ENCODE measurements at places on chromosomes 4 and X. TPM values are rescaled to one million over a fixed set of nuclear protein-coding genes. Genes with fewer than 3 reads are reported as not detected.

CXCR3 gene
- not detected for total RNA-seq

MAPK10 gene
- 0.13 TPM for total RNA-seq

DNA sequence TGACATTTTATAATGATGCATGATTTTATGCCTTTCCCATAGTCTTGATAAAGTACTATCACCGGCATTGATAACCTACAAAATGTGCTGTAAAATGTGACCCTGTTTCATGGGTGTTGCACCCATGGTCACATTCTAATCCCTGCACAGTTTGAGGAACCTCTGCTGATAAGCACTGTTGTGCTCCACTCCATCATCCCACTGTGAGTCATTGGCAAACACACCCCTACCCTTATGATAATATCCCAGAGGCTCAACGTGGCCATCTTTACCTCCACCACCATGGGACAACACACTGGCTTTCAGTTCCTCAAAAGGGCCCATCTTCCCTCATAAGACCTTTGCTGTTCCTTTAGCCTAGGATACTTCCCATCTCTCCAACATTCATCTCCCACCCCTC is 32.0 kb upstream of the SGMS2 start:
- DNase-seq = no peak

DNA sequence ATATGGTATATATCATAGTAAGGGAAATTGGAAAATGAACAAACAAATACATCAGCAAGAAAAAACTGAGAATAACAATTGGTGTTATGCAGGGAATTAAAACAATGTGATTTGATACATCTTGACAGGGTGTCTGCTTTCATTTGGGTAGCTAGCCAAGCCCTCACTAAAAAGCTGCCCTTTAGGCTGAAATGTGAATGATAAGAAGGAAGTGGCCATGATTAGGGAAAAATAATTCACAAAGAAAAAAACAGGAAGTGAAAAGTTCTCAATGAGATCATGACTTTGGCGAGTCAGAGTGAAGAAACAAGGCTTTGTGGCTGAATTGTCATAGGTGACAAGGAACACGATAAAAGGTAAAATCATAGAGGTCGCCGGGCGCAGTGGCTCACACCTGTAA is 675.8 kb upstream of the SLIT2 start:
- no peak for DNase-seq

- no peak for DNase-seq
Observed at GRCh38 chr4:158444621-158445020, 77.1 kb upstream of the RXFP1 start.

GRCh38 chrX:150270622-150271021 is 92.5 kb upstream of the MAMLD1 start:
- no peak for DNase-seq

GRCh38 chrX:50691820-50692219 is 122.2 kb downstream of the SHROOM4 start:
- peak; percentile 38 for DNase-seq

GRCh38 chrX:101057093-101057714 is 5.3 kb upstream of the TRMT2B start:
- peak; percentile 32 for DNase-seq

DNA sequence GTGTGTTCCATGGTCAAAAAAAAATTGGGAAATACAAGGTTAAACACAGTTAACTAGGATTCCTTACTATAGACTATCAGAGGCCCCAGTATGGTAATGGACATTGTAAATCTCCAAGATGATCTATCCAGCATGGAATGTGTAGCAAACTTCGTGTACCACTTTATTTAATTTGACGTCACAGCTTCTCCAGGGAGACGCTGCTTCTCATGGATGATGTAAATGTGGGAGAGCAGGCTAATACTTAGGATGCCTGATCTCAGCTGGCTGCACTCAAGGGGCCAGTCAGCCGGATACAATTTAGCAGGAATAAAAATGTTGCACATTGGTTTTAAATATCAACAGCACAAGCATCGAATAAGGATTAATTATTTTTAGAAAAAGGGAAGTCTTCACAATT is 111.7 kb upstream of the HPF1 start:
- DNase-seq = no peak

DNA sequence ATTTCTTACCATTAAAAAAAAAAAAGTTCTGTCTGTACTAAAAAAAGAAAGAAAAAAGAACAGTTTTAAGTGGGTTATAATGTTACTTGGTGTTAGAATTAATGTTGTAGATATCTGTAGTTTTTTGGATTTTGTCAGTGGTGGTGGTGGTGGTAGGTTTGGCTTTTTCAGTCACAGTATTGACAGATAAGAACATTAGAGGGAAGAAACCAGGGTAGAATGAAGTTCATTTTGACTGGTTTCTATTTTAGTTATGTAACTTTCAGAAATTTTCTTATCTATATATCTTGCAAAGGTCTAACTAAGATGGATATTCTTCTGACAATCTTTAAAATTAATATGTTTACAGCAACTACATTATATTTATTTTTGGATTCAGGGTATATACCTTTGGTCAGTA is 105.4 kb downstream of the FBXW7 start:
- no peak for DNase-seq

DNA sequence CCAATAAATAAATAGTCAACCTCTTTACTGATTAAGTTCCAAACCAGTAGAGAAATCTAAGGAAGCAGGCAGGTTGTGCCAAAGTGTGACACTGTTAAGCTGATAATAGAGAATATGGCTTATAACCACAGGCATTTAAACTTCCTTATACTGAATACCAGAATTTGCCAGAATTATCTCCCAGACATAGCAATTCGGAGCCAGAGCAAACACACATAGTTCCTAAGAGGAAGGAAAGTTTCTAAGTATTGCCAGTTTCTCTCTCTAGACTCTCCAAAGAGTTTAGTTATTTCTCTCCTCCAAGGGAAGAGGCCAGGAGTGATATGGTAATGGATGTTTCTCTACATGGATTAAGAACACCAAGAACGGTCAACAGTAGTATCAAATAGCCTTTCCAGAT is 191.7 kb upstream of the CPEB2 start:
- DNase-seq = no peak
